ENCODE measurements at places on chromosomes 16 and 17.

GRCh38 chr17:73390851-73391250, 79.0 kb upstream of the CDC42EP4 start:
- DNase-seq = no peak

GRCh38 chr17:20315821-20316220, 151.5 kb downstream of the LGALS9B start:
- no peak for DNase-seq

- DNase-seq = no peak
Observed at GRCh38 chr17:35555691-35556090, 4.9 kb downstream of the SLFN14 start.

GRCh38 chr17:70773258-70773657, 603.9 kb downstream of the KCNJ2 start:
- no peak for DNase-seq

DNA sequence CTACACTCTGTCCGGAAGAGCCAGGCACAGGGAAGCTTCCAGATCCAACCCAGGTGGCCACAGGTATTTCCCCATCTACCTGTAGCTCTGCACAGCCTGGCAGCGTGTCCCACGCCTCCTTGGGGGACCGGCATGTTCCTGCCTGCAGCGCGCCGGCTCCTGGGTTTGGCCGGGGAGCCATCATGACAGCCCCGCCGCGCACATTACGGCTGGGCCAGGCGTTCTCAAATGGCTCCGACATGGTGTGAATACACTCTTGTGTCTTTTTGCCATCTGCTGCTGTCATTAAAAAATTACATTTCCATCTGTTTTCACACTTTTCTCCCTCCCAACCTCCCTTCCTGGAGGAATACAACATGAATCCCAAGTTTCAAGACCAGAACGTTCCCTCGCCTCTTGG, 8.0 kb upstream of the GINS2 start:
- DNase-seq = no peak

- no peak for DNase-seq
Observed at GRCh38 chr17:17137731-17138585, 68.2 kb downstream of the PLD6 start.

DNA sequence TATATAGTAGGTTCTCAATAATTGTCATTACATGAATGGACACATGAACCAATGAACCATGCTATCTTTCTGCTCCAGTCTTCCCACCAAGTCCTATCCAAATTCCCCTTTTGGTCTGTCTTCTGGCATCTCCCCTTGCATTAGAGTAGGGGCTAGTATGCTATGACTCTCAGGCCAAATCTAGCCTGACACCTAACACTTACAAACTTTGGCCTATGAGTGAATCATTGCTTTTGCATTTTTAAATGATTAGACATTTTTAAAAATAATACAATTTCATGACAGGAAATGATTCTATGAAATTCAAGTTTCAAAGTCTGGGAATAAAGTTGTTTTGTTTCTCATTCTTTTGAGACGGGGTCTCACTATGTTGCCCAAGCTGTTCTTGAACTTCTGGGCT, 102.5 kb upstream of the MAF start:
- no peak for DNase-seq

DNA sequence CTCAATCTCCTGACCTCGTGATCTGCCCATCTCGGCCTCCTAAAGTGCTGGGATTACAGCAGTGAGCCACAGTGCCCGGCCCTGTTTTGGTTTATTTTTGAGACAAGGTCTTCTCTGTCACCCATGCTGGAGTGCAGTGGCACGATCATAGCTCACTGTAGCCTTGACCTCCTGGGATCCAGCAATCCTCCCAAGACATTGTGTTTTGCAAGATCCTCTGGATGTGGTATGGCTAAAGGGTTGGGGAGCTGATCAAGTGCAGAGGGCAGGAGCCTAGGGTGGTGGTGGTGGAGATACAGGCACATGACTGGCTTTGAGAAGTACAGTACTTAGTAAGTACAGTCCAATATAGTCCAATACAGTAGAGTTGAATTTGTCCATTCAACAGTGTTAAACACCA, 16.6 kb upstream of the TNS4 start:
- DNase-seq = peak; percentile 38

GRCh38 chr17:57899391-57899790, 49.5 kb upstream of the MRPS23 start:
- DNase-seq = peak; percentile 75

GRCh38 chr16:77925531-77925930, 96.8 kb upstream of the CLEC3A start:
- peak; percentile 9 for DNase-seq

DNA sequence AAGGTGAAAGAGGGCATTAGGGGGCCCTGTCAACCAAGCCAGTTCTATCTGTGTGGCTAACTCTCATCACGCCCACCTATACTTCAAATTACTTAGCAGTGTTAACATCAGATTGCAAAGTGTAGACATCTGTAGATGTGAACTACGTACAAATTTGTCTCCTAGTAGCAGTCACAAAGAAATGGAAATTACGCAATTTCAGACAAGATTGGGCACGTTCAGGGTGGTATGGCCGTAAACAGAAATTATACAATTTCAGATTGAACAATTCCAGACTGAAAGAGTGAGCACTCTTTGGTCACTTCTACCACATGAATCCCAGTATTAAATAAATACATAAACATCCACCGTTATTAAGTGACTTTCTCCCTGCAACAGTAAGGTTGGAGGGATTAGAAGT, 592.7 kb upstream of the PSMD7 start:
- DNase-seq = no peak

- no peak for DNase-seq
Observed at GRCh38 chr17:32627239-32627996, 140.6 kb downstream of the CDK5R1 start.

DNA sequence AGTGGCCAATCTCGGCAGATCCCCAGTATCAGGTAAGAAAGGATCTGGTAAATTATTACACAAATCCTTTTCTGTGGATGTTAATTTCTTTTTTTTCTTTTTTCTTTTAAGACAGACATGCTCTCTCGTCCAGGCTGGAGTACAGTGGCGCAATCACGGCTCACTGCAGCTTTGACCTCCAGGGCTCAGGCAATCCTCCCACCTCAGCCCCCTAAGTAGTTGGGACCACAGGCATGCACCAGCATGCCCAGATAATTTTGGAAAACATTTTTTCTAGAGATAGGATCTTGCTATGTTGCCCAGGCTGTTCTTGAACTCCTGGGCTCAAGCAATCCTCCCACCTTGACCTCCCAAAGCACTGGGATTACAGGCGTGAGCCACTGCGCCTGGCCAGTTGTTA, 54.0 kb downstream of the GAS7 start:
- peak; percentile 4 for DNase-seq

DNA sequence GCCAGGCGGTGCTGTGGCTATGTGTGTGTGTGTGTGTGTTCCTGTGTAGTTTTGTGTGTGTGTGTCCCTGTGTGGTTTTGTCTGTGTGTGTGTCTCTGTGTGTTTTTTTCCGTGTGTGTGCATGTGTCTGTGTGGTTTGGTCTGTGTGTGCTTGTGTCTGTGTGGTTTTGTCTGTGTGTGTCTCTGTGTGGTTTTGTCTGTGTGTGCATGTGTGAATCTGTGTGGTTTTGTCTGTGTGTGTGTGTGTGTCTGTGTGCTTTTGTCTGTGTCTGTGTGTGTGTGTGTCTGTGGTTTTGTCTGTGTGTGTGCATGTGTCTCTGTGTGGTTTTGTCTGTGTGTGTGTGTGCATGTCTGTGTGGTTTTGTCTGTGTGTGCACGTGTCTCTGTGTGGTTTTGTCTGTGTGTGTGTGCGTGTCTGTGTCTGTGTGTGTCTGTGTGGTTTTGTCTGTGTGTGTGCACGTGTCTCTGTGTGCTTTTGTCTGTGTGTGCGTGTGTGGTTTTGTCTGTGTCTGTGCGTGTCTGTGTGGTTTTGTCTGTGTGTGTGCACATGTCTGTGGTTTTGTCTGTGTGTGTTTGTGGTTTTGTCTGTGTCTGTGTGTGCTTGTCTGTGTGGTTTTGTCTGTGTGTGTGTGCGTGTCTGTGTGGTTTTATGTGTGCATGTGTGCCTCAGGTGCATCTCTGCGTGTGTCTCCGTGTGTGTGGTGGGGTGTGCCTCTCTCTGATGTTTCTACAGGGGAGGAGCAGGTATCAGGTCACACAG, 62.3 kb downstream of the ZDHHC7 start:
- peak; percentile 53 for DNase-seq

DNA sequence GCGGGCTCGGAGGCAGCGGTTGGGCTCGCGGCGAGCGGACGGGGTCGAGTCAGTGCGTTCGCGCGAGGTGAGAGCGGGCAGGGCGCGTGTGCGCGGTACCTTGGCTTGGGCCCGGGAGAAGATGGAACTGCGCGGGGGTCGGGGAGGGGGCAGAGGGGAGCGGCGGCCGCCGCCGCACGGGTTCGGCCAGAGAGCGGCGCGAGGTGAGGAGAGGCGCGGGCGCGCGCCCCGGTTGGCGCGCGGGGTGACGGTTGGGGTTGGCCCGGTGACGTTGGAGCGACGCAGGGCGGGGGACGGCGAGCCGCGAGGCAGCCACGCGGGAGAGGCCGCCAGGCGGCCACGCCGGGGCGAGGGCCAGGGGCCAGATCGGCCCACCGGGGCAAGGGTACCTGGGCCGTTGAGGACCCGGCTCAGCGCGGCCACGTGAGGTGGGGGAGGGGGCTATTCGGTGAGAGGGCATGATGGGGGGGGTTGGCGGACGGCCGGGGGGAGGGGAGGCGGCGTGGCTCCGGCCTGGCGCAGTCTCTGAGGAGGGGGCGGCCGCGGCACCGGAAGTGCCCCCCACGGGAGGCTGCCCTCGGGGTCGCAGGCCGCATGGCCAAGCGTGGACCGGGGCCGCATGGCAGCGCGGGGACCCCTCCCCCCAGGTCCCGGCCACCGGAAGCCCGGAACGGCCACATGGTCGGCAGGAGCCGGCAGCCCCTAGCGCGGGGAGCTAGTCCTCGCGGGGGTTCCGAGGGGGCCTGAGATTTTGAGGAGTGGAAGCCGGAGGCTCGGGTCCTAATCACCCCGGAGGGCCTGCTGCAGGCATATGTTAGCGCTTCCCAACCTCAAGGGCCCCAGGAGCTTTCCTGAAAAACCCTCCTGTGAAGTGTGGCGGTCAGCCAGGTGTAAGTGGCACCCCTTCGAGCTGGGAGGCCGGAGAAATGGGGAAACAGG, 527 bp downstream of the EIF5A start:
- no peak for DNase-seq

- DNase-seq = no peak
Observed at GRCh38 chr16:28623172-28623711, 13.4 kb upstream of the SULT1A1 start.

DNA sequence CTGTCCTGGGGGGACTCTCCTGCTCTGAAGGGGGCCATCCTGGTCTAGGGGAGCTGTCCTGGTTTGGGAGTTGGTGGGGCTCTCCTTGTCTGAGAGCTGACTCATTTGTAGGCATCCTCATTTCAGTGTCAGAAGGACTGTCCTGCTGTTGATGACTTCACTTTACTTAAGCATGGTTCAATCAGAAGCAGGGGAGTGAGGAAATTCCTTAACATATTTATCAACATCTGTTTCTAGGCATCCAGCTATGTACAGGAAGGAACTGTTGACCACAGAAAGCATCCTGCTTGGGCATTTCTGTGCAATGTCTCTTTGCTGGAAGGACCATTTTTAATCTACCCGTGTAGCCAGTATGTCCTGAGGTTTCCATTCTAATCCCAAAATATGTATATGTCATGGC, 502.7 kb upstream of the HSBP1 start:
- no peak for DNase-seq
